ENCODE measurements at places on chromosomes 5 and 9. TPM values are rescaled to one million over a fixed set of nuclear protein-coding genes. Genes with fewer than 3 reads are reported as not detected.

GRCh38 chr5:157477814-157478494, 17.9 kb downstream of the NIPAL4 start:
- H3K4me3 ChIP-seq: no peak overlapping the region
- no peak overlapping the region for H3K27ac ChIP-seq
- no peaks in the 10 kb centered on the region for H3K36me3 ChIP-seq
- H3K4me1 ChIP-seq: no peaks in the 10 kb centered on the region

- no peak overlapping the region for H3K4me3 ChIP-seq
- H3K27me3 ChIP-seq: no peaks in the 10 kb centered on the region
- DNase-seq: no peak
- no peaks in the 10 kb centered on the region for H3K4me1 ChIP-seq
Observed at GRCh38 chr5:133474851-133475590, 137.3 kb downstream of the FSTL4 start.

GRCh38 chr9:79120533-79120932, 451.2 kb upstream of the TLE4 start:
- no peaks in the 10 kb centered on the region for H3K4me1 ChIP-seq
- no peak for DNase-seq
- no peak overlapping the region for H3K4me3 ChIP-seq
- H3K36me3 ChIP-seq: no peaks in the 10 kb centered on the region
- H3K27ac ChIP-seq: no peak overlapping the region

DNA sequence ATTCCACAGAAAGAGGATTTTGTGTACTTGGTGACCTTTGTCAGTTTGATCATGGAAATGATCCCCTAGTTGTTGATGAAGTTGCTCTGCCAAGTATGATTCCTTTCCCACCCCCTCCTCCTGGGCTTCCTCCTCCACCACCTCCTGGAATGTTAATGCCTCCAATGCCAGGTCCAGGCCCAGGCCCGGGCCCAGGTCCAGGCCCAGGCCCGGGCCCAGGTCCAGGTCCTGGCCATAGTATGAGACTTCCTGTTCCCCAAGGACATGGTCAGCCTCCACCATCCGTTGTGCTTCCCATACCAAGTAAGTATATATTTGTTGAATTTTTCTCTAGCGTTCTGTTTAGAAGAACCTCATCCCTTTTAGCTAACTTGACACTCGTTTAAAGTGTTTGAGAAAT, 30.0 kb downstream of the RBM27 start:
- DNase-seq: no peak
- no peaks in the 10 kb centered on the region for H3K27me3 ChIP-seq
- H3K4me1 ChIP-seq: peaks cover 6% of the 10 kb centered on the region
- H3K36me3 ChIP-seq: no peaks in the 10 kb centered on the region

- no peak overlapping the region for H3K4me3 ChIP-seq
- H3K4me1 ChIP-seq: no peaks in the 10 kb centered on the region
- no peaks in the 10 kb centered on the region for H3K27me3 ChIP-seq
- peak overlapping the region; percentile 27 for H3K27ac ChIP-seq
- no peaks in the 10 kb centered on the region for H3K36me3 ChIP-seq
- peak; percentile 77 for DNase-seq
Observed at GRCh38 chr5:82396871-82397514, 118.8 kb upstream of the RPS23 start.

DNA sequence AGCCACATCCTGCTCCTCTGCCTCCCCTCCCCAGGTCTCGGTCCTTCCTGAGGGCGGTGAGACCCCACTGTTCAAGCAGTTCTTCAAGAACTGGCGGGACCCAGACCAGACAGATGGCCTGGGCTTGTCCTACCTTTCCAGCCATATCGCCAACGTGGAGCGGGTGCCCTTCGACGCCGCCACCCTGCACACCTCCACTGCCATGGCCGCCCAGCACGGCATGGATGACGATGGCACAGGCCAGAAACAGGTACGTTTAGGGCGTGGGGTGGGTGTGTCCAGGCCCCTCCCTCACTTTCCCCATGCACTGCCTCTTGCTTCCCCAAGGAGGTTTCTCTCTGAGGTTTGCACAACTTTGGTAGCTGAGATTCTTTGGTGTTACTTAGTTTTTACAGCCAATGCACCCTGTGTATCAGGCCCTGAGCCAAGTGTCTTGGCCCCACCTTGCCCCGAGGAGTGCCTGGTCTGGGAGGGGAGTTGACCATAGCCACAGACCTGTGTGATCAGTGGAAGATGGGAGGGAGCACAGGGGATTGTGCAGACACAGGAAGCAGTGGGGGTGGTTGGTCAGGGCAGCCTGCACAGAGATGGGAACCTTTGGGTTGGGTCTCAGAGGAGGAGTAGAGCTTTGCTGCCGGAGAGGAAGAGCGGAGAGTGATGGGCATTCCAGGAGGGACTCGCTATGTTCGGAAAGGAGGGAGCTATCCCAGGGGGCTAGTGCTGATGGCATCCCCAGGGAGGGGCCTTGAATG, 50.8 kb downstream of the GSN start:
- H3K4me1 ChIP-seq: peaks cover 5% of the 10 kb centered on the region
- DNase-seq: no peak
- no peaks in the 10 kb centered on the region for H3K27me3 ChIP-seq
- H3K36me3 ChIP-seq: peaks cover 91% of the 10 kb centered on the region

- DNase-seq: no peak
- H3K27ac ChIP-seq: no peak overlapping the region
- no peak overlapping the region for H3K4me3 ChIP-seq
Observed at GRCh38 chr5:96537386-96537785, 104.3 kb upstream of the PCSK1 start.

DNA sequence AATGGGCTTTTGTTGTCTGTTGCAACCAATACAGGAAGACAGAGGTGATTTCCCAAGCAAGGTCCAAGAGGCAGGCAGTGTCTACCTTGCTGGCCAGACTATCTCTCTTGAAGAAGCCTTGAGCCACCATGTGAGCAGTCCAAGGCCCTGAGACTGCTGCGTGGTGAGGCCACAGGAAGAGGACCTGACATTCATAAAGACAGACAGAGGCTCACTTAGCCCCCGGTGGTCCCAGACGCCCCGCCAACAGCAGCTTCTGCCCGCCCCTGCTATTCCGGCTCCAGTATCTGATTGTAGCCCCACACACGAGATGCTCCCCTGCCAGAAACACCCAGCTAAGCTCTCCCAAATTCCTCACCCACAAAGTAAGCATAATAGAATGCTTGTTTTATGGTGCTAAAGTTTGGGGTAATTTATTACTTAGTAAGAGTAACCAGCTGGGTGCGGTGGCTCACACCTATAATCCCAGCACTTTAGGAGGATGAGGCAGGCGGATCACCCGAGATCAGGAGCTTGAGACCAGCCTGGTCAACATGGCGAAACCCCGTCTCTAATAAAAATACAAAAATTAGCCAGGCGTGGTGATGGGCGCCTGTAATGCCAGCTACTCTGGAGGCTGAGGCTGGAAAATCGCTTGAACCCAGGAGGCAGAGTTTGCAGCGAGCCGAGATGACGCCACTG, 22.8 kb upstream of the FUBP3 start:
- no peaks in the 10 kb centered on the region for H3K4me1 ChIP-seq
- peaks cover 19% of the 10 kb centered on the region for H3K27me3 ChIP-seq
- H3K4me3 ChIP-seq: no peak overlapping the region
- H3K36me3 ChIP-seq: no peaks in the 10 kb centered on the region
- no peak for DNase-seq

Gene RAD1
- total RNA-seq: 18.2 TPM

Gene TXNDC8
- total RNA-seq: not detected

Gene PCDHGB1
- total RNA-seq: 1.5 TPM

Gene TERT
- total RNA-seq: not detected

Data from psoas muscle (tissue), 8 donors.